ENCODE measurements at places on chromosomes 4 and X. TPM values are rescaled to one million over a fixed set of nuclear protein-coding genes. Genes with fewer than 3 reads are reported as not detected.

GRCh38 chrX:23515028-23515427 is 152.3 kb upstream of the PRDX4 start:
- H3K36me3 ChIP-seq: no peaks in the 10 kb centered on the region
- H3K27ac ChIP-seq: no peak overlapping the region
- no peaks in the 10 kb centered on the region for H3K4me1 ChIP-seq
- no peak for DNase-seq
- no peak overlapping the region for H3K4me3 ChIP-seq

- no peak overlapping the region for H3K27ac ChIP-seq
- DNase-seq: no peak
- no peaks in the 10 kb centered on the region for H3K4me1 ChIP-seq
These were observed 25.1 kb upstream of the CCDC149 start for GRCh38 chr4:24937917-24938281.

GRCh38 chr4:54971474-54971950 is 153.9 kb downstream of the KDR start:
- peaks cover 4% of the 10 kb centered on the region for H3K27me3 ChIP-seq
- DNase-seq: no peak
- H3K36me3 ChIP-seq: no peaks in the 10 kb centered on the region
- no peaks in the 10 kb centered on the region for H3K4me1 ChIP-seq
- H3K27ac ChIP-seq: no peak overlapping the region
- H3K4me3 ChIP-seq: no peak overlapping the region

DNA sequence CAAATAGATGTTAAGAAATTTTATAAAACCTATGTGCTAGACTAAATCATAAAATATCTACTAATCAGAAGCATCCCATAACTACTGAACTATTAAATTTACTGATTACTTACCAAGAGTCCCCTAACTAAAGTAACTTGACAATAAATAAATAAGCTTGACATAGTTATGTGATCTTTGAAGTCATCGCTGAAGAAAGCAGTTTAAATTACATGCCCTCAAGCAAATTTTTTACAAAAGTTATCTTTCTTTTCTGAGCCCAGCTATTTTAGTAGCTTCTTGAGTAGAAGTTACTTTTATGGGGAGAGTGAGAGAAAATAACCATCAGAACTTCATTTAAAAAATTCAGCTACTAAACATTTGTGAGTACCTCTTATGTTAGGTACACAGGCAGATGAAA is 150.9 kb upstream of the FAM241A start:
- no peak overlapping the region for H3K4me3 ChIP-seq
- no peak overlapping the region for H3K27ac ChIP-seq
- H3K4me1 ChIP-seq: no peaks in the 10 kb centered on the region

DNA sequence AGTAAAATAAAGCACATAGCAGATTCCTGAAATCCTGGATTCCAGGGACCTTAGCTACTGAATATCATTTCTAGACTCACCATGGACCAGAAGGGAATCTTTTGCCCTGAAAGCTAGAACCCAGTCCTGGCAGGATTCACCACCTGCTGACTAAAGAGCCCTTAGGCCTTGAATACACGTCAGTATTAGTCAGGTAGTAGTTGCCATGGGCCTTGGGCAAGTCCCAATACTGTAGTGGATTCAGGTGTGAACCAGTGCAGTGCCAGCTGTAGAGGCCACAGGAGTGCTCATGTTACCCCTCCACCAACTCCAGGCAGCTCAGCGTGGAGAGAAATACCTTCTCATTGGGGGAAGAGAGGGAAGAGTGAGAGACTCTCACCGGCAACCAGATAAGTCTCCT is 64.1 kb upstream of the UBQLN2 start:
- no peak overlapping the region for H3K4me3 ChIP-seq
- no peak overlapping the region for H3K27ac ChIP-seq
- H3K27me3 ChIP-seq: no peaks in the 10 kb centered on the region
- peaks cover 8% of the 10 kb centered on the region for H3K36me3 ChIP-seq
- no peak for DNase-seq
- peaks cover 3% of the 10 kb centered on the region for H3K4me1 ChIP-seq

Gene GRIA3
- 0.54 TPM for total RNA-seq

Measured in activated naive CD8-positive, alpha-beta T cell treated with anti-CD3 and anti-CD28 coated beads, Interleukin-2, amount 10 ng/mL, durations not matched to agents 7 days and 5 days (primary cell).